AG09319 (cell line): ENCODE measurements at places on chromosomes 4 and X.

DNA sequence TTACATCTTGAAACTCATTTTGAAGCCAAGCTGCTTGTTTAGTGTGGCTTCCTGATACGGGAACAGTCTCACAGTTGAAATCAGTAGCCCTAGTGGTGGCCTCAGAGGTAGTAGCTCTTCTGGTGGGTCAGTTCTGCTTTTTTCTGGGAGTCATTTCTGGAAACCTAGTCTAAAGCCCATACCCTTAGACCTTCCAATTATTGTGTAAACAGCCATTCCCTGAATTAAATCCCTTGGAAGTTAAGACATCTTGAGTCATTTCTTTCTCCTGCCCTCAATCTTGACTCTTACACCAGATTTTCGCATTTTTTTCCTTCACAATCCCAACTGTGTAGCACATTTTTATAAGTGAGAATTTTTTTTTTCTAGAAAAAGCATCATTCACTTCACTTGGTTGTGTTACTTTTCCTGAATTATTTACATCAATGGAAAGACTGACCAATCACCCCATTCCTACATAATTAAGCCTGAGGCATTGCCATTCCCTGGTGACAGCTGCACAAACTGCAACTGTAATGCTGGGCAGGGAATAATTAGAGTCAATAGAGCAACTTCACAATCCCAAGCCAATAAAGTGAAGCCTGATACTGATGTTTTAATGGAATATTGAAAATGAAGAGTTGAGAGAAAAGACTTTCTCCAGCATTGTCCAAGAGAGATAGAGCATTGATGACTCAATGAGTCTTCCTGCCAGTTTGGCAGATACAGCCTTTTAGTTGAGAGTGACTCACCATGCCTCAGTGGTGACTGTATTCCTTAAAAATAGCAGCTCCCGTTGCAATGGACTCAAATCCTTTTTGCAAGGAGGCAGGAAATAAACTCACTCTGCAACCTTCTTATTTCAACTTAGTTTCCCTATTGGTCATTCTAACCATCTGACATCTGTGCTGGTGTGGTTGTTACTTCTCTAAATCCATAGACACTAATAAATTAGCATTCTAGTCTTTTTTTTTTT, 13.0 kb upstream of the SEPSECS start:
- peak; percentile 81 for DNase-seq

- DNase-seq = no peak
Measured at GRCh38 chr4:100988876-100989275, 358.4 kb downstream of the PPP3CA start.

DNA sequence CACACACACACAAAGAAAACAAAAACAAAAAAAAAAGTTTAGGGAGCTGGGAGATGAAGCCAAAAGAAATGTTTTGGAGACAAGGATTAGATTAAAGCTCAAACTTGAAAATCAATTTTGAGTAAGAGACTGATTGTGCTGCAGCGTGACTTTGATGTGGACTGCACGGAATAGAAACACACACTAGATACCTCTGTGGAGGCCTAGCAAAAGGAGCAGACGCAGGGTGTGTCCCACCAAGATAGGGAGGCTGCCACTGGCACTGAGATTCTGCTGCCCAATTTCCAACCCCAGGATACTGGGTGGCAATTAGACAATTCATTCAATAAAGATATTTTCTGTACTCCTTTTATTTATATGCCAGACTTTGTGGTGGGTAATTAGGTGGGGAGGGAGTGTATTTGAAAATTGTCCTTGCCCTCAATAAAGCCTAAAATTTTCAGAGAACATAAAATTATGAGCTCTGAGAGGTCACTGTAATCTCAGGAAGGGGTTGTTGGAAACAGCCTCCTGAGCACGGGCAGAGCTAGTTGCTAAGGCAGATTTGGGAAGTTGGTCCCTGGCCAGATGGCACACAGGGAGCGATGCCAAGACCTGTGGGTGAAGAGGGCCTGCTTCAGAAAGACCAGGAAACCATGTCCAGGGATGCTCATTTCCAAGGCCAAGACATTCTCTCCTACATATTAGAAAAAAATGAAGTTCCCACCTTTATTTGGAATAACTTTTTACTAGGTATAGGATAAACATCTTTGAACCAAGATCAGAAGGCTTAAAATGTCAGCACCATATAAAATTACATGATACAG, 1.9 kb upstream of the PPP3CA start:
- DNase-seq = no peak

- peak; percentile 29 for DNase-seq
Measured at GRCh38 chrX:155027509-155028066, 944 bp downstream of the FUNDC2 start.
